ENCODE measurements at places on chromosomes 3 and 15.

- no peak for DNase-seq
Measured at GRCh38 chr3:24123596-24123995, 178.5 kb downstream of the NR1D2 start.

GRCh38 chr15:87710406-87710805 is 546.1 kb downstream of the NTRK3 start:
- DNase-seq, result no peak

DNA sequence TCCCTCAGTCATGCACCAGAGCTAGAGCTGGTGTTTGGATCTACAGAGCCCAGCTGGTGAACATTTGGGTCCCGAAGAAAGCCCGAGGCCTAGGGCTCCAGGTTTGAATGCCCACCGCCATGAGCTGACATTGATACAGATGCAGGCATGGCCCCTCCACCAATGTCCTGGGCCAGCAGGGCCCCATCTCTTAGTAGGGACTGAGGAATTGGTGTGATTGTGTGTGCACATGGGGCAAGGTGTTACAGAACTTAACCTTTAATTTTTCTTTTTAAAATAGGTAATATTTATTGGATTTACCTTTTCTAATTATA is 11.0 kb downstream of the PODXL2 start:
- no peak for DNase-seq

- no peak for DNase-seq
Measured at GRCh38 chr15:65060641-65061397, 7.0 kb downstream of the RASL12 start.

DNA sequence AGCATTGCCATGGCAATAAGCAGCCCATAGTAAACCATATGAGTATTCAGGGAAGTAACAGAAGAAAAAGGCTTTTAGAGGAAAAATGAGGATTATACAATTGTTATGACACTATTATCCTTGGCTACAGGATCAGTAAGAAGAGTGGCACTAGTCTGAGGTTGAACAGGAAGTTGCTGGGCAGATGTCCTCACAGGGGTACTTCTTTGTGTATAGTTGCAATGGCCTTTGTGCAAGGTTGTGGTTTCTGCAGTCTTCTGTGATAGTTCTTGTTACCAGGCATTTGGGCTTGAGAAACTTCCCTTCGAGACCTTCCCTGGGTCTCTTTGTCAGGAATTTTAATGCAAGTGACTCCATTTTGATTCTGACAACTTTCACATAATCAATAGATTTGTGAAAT is 100.6 kb upstream of the ATP11B start:
- no peak for DNase-seq

DNA sequence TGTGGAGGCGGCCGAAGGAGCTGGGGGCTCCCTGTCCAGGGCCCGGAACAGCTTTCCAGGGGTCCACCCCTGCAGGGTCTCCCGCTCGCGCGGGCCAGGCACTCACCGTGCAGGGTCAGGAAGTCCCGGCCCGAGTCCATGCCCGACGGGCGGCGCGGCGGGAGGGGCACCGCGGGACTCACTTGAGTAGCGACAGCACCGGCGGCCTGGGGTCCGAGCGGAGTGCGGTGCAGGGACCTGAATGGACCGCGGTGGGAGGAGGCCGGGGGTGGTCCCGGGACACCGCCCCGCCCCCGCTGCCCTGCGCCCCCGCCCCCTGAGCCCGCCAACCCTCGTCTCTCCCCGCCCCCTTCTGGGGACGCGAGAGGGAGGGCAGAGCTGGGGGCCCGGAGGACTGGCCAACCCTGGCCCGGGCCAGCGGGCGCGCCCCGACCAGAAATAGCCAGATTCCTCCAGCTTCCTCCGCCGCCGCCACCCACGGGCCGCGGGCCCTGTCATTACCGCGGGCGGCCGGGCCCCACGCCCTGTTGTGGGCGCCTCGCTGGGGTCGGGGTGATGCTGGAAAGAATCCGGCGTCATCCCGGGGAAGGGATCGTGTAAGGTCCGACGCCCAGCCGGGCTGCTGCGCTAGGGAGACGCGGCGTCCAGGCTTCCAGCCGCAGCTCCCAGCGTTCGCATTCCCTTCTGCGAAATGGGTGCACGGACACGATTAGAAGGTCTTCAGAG is at the start of gene PLCD1:
Gene PLCD1, minus strand, starts transcription at position 243 of the 726 bp plus-strand sequence. Its CDS starts 103 bp downstream, at position 140.
- DNase-seq, result no peak
